AG20443 (cell line): ENCODE measurements at places on chromosomes 12 and 14.

DNA sequence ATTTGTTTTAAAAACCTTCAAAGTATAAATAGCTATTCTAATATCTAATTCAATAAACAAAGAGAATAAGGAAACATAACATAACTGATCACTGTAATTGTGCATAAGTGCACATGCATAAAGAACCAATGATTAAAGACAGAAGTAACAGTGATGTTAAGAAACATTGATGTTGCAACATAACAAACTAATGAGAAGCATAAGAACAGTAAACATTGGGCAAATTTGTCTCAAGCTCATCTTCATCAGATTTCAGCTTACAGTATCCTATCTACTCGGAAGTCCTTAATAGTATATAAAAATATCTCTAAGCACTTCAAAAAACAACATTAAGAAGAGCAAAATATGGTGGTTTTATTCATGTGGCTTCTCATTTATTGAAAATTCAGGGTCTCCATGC, 97.6 kb downstream of the GARIN6 start:
- DNase-seq, result no peak

DNA sequence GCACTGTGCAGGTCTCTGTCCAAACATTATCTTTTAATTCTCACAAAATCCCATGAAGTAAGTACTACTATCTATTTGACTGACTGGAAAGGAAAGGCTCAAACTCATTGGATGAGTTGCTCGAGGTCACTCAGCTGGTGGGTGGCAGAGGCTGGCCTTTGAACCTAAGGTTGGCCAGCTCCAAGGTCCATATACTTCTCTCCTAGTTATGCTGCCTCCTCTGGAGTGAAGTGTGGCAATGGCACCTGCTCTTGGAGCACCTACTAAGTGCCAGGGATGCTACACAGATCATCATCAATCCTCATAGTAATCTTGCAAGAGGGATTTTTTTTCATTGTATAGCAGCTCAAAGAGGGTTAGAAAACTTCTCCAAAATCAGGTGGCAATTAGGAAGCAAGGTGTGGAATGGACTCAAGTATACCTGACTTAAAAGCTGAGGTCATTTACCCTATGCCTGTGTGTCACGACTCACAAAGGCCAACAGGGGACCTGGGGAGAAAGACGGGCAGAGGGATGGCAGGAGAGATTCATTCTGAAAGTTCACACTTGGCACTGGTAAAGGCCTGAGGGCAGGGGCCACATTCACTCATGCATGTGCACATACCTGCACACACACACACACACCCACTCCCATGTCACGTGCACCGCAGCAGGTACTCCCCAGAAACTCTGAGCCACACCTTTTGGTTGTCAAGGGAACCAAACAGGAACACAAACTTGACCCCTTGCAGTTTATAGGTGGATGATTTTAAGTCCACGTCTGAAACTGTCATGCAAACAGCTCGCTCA, 146.4 kb downstream of the FOXN3 start:
- DNase-seq, result no peak

DNA sequence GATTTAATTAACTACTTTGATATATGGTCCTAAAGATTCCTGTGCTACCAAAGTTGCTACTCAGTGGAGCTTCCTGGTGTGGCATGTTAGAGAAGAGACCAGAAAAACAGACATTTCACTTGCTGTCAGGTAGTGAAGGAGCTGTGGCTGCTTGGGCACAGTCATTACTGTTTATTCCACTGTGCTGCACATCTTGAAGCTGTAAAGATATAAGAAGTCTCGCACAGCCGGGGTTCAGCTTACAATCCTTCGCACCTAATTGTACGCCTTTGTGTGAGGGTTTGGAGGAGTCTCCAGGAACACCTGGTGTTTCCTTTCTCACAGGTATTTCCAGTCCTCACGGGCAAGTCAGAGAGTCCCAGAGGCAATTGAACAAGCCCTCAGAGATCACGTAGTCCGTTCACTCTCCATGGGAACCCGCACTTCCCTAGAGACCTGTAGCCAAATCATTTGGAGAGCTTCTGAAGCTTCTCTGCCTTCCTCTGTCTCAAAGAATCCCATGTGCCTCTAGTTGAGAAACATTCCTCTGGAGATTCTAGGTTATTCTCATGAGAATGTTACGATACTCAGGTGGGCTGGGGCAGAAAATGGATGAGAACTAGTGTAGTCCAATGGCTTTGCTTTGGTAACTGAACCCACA, 4.1 kb downstream of the EVL start:
- no peak for DNase-seq

GRCh38 chr14:95557832-95558231, 23.0 kb downstream of the GLRX5 start:
- no peak for DNase-seq

DNA sequence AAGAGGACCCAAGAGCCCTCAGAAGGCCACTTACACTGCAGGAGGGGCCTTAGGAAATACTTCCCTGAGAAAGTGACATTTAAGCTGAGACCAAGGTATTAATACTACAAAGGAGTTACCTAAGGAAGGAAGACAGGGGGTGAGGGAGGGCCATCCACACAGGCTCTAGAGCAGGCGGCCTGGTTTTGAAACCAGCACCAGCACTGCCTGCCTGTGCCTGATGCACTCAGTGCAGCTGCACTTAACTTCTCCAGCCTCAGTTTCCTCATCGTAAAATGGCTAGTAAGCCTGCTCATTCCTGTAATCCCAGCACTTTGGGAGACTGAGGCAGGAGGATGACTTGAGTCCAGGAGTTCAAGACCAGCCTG, 45.5 kb upstream of the PLEKHG6 start:
- DNase-seq, result no peak

DNA sequence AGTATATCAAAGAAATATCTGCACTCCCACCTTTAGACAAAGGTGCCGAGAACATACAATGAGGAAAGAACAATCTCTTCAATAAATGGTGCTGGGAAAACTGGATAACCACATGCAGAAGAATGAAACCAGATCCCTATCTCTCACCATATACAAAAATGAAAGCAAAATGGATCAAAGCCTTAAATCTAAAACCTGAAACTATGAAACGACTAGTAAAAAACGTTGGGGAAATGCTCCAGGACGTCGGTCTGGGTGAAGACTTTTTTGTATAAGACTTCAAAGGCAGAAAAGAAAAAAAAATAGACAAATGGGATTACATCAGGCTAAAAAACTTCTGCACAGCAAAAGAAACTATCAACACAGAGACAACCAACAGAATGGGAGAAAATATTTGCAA, 83.8 kb downstream of the PPM1A start:
- no peak for DNase-seq

DNA sequence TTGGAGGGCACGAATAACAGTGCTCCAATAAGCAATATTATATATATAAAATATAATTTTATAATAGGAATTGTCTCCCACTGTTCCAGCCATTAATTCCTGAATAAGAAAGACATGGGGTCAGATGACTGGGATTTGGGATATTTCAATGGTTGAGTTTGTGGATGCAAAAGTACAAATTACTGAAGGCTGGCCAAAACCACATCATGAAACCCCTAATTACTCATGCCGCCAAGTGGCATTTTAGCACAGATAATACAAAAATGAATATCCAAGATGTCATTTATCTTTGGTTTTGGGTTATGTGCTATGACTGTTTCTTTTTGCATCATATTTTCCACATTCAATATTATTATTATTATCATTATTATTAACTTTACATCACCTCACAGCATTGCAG, 261.4 kb upstream of the TBX3 start:
- DNase-seq, result no peak

- no peak for DNase-seq
Observed at GRCh38 chr12:121657305-121658008, 12.0 kb downstream of the MORN3 start.

DNA sequence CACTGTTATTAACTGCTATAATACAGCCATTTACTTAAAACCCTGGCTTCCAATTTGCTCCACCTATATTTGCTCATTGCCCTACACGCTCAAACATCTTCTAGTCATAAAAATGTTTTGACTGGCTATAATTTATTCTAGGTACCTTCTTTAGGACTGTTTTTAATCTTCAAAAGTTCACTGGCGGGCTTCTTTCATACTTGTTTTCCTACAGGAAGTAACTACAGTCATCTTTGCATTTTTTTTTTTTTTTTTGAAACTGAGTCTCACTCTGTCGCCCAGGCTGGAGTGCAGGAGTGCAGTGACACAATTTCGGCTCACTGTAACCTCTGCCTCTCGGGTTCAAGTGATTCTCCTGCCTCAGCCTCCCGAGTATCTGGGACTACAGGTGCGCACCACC, 32.5 kb downstream of the MPHOSPH9 start:
- no peak for DNase-seq
